ENCODE measurements at places on chromosomes 2 and 18.

DNA sequence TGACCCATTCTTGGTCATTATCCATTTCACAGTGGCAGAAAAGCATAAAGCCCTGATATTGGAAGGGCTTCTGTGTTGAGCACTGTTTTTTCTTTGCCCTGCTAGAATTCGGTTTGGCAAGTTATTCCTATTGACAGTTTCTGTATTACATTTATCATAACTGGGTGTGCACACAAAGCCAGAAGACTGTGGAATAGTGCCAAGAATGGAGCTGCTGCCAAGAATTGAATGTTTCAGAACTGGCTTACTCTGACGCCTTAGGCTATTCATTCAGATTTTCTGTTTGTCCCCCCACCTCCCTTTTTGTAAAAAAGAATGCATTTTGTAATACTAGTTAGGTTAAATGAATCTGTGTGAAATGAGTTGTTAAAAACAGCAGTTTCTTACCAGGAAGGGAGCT lies 12.7 kb downstream of the KDM3A start:
- DNase-seq: peak; percentile 70

DNA sequence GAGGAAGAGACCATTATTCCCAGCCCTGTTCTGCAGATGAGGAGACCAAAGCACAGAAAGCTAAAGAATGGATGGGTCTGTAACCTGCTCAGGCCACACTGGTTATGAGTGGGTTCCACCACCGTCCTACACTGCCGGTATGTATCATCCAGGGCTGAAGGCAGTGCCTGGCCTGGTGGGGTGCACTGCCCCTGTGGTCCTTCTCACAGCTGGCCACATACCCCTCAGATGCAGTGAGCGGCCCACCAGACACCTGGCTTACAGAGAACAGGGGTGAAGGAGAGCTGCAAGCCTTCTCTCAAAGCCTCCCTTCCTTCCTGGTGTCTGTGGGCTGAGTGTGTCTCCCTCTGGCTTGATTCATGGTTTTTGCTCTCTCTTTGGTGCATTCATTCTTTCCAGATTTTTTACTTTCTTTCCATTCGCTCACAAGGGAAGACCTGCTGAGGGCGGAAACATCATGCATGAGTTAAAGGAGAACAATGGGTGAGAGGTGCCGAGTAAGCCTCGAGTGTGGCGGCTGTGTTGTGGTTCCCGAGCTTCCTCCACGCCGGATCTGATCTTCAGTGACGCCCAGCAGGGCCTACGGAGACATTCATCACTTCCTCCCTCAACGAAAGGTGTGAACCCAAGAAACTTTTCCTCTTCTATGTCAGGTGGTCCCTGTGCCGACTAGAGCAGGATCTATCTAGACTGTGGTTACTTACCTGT lies 62.1 kb upstream of the REL start:
- DNase-seq: no peak

GRCh38 chr2:47485751-47486300 lies 82.9 kb downstream of the MSH2 start:
- peak; percentile 36 for DNase-seq

- peak; percentile 66 for DNase-seq
Measured at GRCh38 chr18:26574958-26575864, 26.9 kb upstream of the KCTD1 start.

DNA sequence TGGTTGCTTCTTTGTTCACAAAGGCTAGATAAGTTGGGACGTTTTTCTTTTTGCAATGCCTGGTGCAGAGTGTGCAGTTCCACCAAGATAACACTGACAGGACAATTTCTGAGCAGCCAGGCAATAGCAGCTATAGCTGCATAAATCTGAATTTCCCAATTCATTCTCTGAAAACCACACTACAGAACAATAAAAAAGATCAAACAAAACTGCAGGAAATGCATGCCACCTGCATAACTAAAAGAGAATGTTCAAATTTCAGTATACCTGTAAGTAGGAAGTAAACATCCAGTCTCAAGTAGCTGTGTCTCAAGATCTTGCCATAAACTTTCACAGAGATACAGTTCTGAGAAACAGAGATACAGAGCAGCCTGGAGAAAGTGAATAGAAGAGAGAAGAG lies 5.3 kb upstream of the KCTD18 start:
- no peak for DNase-seq

GRCh38 chr2:60252581-60253150 lies 300.8 kb downstream of the BCL11A start:
- DNase-seq: no peak

DNA sequence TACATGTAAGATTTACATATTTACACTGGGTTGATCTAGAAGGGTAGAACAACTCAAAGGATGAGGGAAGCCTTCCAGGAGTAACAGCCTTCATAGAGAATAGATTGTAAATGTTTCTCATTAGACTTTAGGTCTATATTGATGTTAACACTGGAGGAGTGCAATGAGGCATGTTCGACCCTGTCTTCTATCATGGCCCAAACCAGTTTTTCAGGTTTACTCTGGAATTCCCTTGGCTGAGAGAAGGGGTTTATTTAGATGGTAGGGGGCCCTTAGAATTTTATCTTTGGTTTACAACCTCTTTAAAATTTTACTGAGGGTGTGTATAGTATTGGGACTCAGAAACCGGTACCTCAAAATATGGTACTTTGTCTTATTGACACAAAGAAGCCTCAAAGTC lies 634.9 kb upstream of the PIK3C3 start:
- no peak for DNase-seq

GRCh38 chr2:133439565-133439920 lies 128.7 kb downstream of the NCKAP5 start:
- no peak for DNase-seq

- DNase-seq: no peak
Measured at GRCh38 chr2:236574424-236575145, 5.0 kb downstream of the ACKR3 start.

Measured in fibroblast of skin of right biceps (primary cell).